ENCODE measurements at places on chromosomes 7 and 10. TPM values are rescaled to one million over a fixed set of nuclear protein-coding genes. Genes with fewer than 3 reads are reported as not detected.

POU6F2 gene
- not detected for total RNA-seq

RASA4B gene
- total RNA-seq, result 0.48 TPM

CRPPA gene
- total RNA-seq, result 1.1 TPM

NUDCD3 gene
- 49.9 TPM for total RNA-seq

CDC14C gene
- not detected for total RNA-seq

MLXIPL gene
- total RNA-seq, result 17.2 TPM

ANKRD30A gene
- total RNA-seq, result not detected

PDE6C gene
- total RNA-seq, result 0.64 TPM

SLC18A3 gene
- total RNA-seq, result not detected
